ENCODE measurements at places on chromosomes 3 and 15.

DNA sequence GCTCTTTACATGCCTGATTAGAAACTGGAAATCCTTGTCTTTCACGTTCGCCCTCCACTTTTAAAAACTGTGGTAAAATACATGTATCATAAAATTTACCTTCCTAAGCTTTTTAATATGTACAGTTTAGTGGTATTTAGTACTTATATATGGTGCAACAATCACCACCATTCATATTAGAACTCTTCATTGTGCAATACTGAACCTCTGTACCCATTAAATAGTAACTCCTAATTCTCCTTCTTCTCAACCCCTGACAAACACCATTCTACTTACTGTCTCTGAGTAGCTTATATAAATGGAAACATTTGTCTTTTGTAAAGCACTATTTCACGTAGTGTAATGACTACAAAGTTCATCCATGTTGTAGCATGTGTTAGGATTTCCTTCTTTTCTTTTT is 28.2 kb downstream of the GRM2 start:
- DNase-seq: no peak

GRCh38 chr15:95269242-95270183 is 1038.2 kb downstream of the MCTP2 start:
- no peak for DNase-seq

DNA sequence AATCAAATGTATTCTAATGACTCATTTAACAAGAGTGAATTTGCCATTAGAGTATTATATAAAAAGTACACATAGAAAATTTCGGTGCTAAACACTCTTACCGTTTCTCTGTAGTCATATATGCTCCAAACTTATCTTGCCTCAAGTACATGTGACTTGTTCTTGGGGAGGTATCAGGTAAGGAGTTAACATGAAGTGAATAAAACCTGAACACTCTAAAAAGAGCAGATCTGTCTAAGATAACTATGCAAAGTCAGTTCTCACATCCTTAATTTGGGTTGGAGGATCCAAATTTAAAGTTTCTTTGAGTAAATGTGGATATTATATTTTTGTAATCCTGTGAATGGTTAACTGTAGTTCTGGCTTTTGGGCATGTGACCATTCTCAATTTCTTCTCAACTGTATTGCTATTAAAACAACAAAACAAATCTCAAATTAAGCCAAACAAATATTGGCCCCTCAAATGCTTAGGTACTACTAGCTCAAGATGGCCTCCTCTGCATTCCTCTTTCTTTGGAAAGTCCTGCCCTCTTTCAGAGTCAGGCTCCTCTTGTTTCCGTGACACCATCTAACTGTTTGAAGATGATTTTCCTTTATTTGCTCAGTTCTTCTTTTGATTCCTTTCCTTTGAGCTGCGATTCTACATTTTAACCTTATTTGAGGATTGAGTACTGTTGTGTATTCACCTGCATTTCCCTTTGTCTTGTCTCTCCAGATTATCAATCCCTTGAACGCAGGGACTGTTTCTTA is 4.2 kb downstream of the EDEM1 start:
- DNase-seq: no peak

DNA sequence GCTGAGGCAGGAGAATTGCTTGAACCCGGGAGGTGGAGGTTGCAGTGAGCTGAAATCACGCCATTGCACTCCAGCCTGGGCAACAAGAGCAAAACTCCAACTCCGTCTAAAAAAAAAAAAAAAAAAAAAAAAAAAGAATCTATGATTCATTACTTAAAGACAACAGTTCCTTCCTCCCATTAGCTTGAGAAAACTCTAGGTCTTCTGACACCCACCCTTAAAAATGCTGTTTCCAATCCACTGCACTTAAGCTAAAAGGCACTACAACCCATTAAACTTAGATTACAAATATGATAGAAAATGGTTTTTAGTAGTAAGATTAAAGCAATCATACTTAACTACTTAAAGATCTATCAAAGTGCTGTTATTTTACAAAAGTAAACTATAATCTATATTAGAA is 40.0 kb upstream of the BHLHE40 start:
- DNase-seq: no peak

DNA sequence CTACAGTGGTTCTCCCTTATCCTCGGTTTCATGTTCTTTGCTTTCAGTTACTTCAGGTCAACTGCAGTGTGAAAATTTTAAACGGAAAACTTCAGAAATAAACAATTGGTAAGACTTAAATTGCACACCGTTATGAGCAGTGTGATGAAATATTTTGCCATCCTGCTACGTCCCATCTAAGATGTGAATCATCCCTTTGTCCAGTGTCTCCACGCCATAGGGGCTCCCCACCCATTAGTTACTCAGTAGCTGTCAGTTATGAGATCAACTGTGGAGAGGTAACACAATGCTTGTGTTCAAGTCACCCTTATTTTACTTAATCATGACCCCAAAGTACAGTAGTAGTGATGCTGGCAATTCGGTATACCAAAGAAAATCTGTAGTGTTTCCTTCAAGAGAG is 47.4 kb downstream of the TJP1 start:
- DNase-seq: no peak

DNA sequence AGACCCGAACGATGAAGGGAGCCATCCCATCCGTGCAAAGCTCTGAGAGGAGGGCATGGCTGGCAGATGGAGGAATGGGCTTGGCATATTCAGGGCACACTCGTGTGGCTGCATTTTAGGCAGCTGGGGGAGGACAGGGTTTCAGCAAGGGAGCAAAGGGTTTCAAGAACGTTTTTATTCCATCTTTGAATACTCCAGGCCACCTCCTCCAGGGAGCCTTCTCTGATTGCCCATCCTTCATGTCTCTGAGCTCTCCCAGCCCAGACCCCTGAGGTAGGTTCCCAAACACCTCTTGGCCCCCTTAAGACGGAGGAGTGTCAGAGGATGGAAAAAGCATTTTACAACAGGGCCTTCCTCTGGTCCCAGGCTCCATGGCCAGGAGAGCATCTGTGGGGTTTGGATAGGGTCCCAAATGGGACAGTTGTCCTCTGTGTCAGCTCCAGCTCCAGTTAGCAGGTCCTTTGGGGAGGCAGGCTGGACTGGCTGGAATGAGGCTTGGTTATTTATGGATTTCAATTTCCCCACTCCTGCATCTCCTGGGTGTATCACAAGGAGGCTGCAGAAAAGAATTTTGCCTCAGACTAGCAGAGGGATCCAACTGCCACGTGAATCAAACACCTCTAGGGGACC is 17.7 kb upstream of the SLC6A1 start:
- DNase-seq: no peak

GRCh38 chr3:27721717-27722564 is at the start of gene EOMES:
Gene EOMES (minus strand): TSS chr3:27722323. CDS start chr3:27722294, 29 bp downstream.
- DNase-seq: peak; percentile 87

- no peak for DNase-seq
Observed at GRCh38 chr15:54789376-54789775, 407.4 kb downstream of the RSL24D1 start.

- DNase-seq: no peak
Observed at GRCh38 chr3:66472313-66473134, 28.3 kb downstream of the LRIG1 start.

DNA sequence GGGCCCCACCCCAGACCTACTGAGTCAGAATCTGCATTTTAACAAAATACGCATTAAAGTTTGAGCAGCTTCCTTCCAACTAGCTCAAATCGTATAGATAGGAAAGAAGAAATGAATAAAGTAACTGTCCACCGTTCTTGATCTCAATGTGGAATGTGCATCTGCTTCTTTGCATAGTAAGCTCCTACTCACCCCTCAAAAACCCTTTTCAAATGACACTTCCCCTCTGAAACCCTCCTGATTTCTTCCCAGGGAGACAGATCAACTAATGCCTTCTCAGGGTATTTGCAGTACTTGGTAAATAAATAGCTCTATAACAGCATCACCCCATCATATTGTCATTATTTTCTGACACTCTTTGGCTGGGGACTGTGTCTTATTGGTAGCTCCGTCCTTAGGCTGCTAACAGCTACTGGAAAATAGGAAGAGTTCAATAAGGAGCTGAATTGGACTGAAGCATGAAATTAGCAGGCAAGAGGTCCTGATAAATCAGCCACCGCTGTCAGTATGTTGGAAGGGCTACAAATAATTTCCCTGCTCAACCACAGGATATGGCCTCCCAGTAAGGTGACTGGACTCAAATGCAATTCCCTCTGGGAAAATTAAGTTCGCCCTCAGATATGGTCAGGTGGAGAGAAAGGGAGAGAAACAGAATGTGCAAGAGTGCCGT is 10.2 kb downstream of the OXTR start:
- no peak for DNase-seq

GRCh38 chr3:99970198-99970597 is 144.1 kb downstream of the FILIP1L start:
- DNase-seq: no peak

DNA sequence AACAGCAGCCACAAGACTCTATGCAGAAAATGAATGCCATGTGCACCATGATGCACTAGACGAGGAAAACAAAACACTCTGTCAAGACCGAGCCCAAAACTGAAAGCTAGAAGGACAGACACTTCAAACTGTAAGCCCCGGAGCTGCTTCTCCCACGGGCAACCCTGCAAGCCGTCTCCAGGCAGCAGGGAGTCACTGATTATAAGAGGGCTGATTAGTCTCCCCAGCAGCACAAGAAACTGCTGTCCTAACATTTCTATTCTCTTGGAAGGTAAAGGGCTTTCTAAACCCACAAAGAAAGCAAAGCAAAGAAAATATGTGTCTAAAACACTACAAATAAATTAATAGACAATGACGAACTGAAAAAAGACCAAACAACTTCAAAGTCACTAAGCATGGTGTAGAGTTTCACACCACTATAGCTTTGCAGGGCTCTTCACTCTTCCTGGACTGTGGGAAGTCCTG is 15.5 kb downstream of the TBC1D2B start:
- peak; percentile 49 for DNase-seq

DNA sequence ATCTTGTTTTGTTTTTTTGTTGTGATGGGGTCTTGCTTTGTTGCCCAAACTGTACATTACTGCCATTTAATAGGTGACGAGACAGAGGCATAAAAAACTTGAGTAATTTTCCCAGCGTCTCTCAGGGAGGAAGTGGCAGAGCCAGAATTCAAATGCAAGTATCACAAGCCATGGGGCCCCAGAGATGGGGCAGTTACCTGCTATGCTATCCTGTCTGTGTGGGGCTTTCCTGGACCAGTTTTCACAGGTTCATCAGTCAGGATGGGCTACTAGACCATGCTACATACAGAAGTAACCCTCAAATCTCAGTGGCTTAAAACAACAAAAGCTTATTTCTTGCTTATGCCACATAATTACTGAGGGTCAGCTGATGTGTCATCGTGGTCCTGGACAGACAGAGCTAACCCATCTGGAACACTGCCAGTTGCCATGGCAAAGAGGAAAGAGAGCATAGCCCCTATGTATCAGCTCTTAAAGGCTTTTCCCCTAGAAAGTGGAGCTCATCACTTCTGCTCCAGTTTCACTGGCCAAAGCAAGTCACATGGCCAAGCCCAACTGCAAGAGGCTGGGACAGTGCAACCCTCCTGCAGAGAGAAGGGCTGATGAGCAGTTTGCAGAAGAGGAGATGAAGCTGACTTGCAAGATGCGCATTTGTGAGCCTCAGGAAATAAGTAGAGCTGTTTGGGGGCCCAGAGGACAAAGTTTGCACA is 31.7 kb upstream of the SYNM start:
- DNase-seq: no peak

- DNase-seq: no peak
Observed at GRCh38 chr3:185912929-185913901, 24.6 kb downstream of the TRA2B start.

DNA sequence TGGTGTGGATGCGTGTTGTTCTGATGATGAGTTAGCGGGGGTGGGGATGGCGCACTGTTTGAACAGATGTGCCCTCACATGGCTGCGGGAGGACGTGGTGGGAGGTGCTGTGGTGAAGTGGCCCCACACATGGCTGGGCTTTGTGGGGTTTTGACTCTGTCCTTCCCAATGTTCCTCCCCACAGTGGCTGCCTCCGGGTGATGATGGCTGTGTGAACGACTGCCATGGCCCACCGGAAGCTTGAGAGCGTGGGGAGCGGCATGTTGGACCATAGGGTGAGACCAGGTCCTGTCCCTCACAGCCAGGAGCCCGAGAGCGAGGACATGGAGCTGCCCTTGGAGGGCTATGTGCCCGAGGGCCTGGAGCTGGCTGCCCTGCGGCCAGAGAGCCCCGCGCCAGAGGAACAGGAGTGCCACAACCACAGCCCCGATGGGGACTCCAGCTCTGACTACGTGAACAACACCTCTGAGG is 167.9 kb downstream of the APBA2 start:
- DNase-seq: no peak

- DNase-seq: no peak
Observed at GRCh38 chr3:63977893-63978292, 45.4 kb downstream of the PSMD6 start.

- DNase-seq: no peak
Observed at GRCh38 chr15:38455092-38455491, 1.2 kb downstream of the FAM98B start.

- no peak for DNase-seq
Observed at GRCh38 chr15:52151353-52151752, 38.8 kb upstream of the BCL2L10 start.

GRCh38 chr15:63008333-63009049 is 34.1 kb upstream of the TPM1 start:
- no peak for DNase-seq

GRCh38 chr3:148206446-148206845 is 491.3 kb upstream of the AGTR1 start:
- DNase-seq: no peak

DNA sequence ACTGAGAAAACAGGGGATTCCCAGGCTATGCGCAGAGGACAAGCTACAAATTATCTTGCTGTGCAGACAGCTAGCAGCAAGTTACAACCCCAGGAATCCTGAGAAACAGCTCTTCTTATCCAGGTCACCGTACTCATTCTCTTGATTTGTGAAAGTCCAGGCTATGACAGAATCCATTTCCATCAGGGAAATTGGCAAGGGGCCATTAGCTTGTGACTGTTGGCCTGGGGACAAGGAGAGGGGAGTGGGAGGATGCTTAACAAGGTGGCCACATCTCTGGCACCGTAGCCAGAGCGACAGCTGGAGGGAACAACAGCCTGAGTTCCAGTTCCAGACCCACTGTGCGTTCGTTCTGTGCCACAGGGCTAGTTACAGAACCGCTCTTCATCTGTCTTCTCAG is 44.9 kb upstream of the PLXNA1 start:
- peak; percentile 63 for DNase-seq

DNA sequence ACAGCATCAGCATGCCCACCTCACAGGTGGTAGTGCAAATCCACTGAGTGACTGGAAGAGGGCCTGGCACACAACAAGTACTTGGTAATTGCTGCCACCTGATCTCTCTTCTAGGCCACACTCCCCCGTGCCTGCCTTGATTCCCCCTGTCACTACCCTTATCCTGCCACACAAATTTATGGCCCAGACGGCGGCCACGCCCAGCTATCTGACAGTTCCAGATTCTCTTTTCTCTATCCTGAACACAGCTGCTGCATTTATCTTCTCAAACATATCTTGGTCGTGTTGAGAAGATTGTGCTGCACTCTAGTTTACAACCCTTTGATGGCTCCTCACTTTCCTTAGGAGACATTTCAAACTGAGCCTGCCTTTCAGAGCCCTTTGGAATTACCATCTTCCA is 585.2 kb downstream of the NTRK3 start:
- DNase-seq: no peak

- no peak for DNase-seq
Observed at GRCh38 chr3:161409069-161409468, 37.8 kb upstream of the SPTSSB start.

- no peak for DNase-seq
Observed at GRCh38 chr3:122918576-122919290, 108.8 kb downstream of the SEMA5B start.

GRCh38 chr15:57440799-57441198 is 64.5 kb downstream of the CGNL1 start:
- no peak for DNase-seq

- DNase-seq: no peak
Observed at GRCh38 chr15:73620078-73620477, 13.1 kb downstream of the NPTN start.

- no peak for DNase-seq
Observed at GRCh38 chr3:77514766-77515165, 474.9 kb downstream of the ROBO2 start.

Measured in retina (tissue), 1 donor.